SK-MEL-5 (cell line): ENCODE measurements at places on chromosomes 2 and 18. TPM values are rescaled to one million over a fixed set of nuclear protein-coding genes. Genes with fewer than 3 reads are reported as not detected.

- DNase-seq: no peak
Observed at GRCh38 chr18:29465526-29465925, 1288.6 kb upstream of the CDH2 start.

The BCL11A gene
- total RNA-seq: 3.1 and 4.7 TPM in 2 replicates

DNA sequence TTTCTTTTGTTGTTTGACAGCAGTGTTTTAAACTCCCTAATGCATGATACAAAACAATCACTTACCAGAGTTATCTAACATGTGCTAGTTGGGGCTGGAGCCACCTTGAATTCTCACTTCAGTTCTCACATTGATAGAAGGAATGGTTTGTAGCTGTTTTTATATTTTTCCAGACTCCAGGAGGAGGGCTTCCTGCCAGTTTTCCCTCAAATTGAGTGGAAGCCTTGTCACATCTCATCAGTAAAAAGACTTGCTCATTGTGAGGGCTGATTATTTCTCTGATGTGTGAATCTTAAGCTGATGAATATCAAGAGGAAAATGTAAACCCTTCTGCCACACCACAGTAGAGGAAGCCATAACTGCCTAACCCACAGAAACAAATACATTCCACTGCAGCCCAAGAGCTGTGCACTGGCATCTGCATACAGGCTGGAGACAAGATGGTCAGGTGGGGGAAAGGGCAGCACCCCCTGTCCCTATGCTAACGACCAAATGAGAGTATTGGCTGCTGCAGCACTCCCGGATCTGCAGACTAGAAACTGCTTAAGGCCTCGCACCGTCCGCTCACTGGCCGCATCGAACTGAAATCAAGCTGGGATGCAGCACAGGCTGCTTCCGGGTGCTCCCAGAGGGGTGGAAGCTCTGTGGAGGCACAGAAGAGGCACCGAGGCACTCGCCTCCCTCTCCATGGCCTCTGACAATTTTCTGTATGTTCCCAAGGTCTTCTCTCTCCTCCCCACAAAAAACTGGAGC, 73.7 kb upstream of the TPO start:
- no peak for DNase-seq

The SIX3 gene
- total RNA-seq: not detected in 2 replicates
